SJSA1 (cell line): ENCODE measurements at places on chromosomes 3 and 15. TPM values are rescaled to one million over a fixed set of nuclear protein-coding genes. Genes with fewer than 3 reads are reported as not detected.
A peak's percentile ranks its signal among the peaks of the same experiment; 100 is the strongest.

The CCDC39 gene
- not detected in 2 replicates for total RNA-seq

The ITIH3 gene
- total RNA-seq = 4.0 and 8.9 TPM in 2 replicates

The LTF gene
- 0.08 TPM in 1 of 2 replicates, not detected in the other for total RNA-seq

The ALDH1A2 gene
- total RNA-seq = not detected in 2 replicates

The SAXO2 gene
- total RNA-seq = 0.66 and 4.0 TPM in 2 replicates

The EPHA3 gene
- total RNA-seq = 0.03 TPM in 1 of 2 replicates, not detected in the other

GRCh38 chr3:144501467-144501866 is 529.8 kb downstream of the DIPK2A start:
- no peaks in the 10 kb centered on the region for H3K4me1 ChIP-seq
- H3K27ac ChIP-seq = no peak overlapping the region
- no peaks in the 10 kb centered on the region for H3K27me3 ChIP-seq
- H3K36me3 ChIP-seq = no peaks in the 10 kb centered on the region
- H3K4me3 ChIP-seq = no peak overlapping the region
- no peak for DNase-seq

DNA sequence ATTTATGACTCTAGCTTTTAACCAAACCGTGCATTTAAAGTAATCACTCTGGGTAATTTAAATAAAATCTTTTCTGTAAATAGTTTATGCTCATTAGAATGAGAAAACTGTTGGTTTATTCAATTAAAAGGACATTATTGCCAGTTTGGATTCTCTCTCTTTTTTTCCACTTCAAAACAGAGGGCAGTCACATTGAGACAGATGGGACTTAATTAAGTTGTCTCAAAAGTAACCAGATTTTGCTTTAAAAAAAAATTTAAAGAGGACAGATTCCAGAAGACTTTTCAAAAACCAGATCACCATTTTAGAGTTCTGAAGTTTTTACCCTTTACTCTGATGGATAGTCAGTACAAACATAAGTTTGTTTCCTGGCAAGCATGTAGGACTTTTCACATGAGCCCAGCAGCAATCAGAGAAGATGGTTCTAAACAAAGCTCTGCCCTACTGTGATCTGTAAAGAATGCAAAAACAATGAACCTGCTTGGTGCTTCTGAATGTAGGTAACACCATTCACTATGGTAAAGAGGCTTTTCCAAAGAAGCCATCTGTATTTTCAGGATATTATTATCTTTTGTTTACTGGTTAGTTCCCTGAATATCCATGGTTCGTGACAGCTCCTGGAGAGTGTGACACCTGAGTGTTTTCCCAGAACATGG is 136.2 kb downstream of the LRTM1 start:
- H3K27ac ChIP-seq = no peak overlapping the region
- DNase-seq = no peak
- no peaks in the 10 kb centered on the region for H3K4me1 ChIP-seq
- H3K4me3 ChIP-seq = no peak overlapping the region
- no peaks in the 10 kb centered on the region for H3K36me3 ChIP-seq

DNA sequence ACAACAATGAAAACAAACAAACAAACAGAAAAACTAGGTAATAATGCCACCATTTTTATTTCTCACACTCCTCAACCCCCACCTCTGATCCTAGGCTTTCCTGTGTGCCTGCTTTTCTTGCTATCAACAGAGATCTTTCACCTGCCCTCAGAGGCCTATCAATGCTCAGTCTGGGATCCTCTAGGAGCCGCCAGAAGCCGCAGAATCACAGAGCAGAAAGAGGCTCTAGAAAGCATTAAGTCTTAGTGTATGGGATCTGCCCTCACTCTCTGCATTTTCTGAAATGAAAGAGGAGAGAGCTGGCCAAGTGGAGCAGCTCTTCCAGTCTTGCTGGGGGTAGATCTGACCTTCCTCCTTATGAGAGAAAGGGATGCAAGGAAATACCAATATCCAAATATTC is 306.8 kb downstream of the TUSC7 start:
- no peaks in the 10 kb centered on the region for H3K36me3 ChIP-seq
- no peak for DNase-seq
- H3K4me3 ChIP-seq = no peak overlapping the region
- H3K27me3 ChIP-seq = no peaks in the 10 kb centered on the region
- no peaks in the 10 kb centered on the region for H3K4me1 ChIP-seq

DNA sequence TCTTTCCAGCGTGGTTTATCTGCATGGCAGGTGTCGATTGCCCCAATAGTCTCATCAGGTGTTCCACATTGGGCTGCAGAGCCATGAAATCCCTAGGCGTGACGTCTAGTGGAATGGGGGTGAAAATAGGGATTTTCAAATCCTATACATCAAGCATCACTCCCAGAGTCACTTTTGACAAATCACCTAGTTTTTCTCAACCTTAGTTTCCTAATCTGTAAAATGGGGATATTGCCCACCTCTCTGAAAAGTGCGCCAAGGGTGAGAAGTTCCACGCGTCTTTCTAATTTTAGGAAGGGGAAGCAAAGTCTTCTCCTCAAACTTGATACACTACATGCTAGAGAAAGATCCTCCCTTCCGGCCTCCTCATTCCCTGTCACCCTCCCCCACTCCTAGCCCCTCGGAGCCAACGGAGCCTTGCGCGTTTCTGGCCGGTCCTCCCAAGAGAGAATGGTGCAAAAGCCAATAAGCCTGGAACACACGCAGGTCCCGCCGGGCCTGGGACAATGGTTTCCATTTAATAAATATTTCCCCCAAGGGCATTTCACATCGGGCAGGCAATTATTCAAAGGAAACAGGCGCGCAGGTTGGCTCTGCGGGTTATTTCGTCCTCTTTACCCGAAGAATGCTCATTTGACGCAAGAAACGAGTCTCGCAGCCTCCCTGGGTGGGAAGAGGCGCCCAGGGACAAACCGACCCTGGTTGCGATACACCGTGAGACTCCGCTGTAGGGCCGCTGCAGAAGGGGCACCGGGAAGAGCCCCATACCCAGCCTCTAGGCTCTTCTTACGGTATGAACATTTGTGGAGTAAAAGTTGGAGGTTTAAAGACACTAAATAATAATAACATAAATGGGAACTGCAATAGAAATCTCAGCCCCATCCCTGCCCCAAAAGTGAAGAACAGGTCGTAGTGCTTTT is 1.2 kb upstream of the SOX14 start:
- H3K4me1 ChIP-seq = no peaks in the 10 kb centered on the region
- H3K36me3 ChIP-seq = no peaks in the 10 kb centered on the region
- no peak overlapping the region for H3K27ac ChIP-seq
- peaks cover 81% of the 10 kb centered on the region for H3K27me3 ChIP-seq
- DNase-seq = no peak

DNA sequence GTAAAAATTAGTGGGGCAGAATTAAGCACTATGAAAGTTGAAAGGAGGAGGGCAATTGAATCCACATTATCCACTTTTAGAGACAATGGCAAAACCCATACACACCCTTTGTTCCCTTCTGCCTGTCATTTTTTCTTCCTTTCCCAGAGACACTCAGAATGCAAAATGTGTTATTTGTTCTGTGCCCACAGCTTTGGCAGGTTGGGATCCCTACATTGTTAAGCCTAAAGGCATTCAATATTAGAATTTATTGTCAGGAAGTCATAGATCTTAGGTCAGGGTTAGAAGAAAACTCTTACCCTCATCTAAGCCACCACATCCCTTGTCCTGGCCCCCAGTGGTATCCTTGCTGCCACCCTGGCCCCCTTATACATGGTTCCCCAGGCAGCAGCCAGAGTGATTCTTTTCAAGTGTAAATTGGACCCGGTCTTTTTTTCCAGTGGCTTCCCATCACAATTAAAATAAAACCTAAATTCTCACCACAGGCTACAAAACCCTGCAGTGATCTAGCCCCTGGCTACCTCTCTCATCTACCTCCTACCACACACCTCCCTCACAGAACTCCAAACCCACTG is 470.1 kb upstream of the ATP11B start:
- no peak for DNase-seq
- no peak overlapping the region; the same call in 1 of the 2 replicates for H3K4me3 ChIP-seq
- peak overlapping the region; percentile 81 for H3K27ac ChIP-seq
- no peaks in the 10 kb centered on the region for H3K27me3 ChIP-seq
- peaks cover 55% of the 10 kb centered on the region for H3K4me1 ChIP-seq

GRCh38 chr3:115638991-115639390 is 15.7 kb downstream of the GAP43 start:
- H3K27me3 ChIP-seq = no peaks in the 10 kb centered on the region; the same call in 1 of the 2 replicates
- no peak overlapping the region for H3K27ac ChIP-seq
- DNase-seq = no peak
- H3K4me1 ChIP-seq = no peaks in the 10 kb centered on the region
- no peaks in the 10 kb centered on the region for H3K36me3 ChIP-seq
- H3K4me3 ChIP-seq = no peak overlapping the region
